ENCODE measurements at places on chromosomes 5 and 9.

DNA sequence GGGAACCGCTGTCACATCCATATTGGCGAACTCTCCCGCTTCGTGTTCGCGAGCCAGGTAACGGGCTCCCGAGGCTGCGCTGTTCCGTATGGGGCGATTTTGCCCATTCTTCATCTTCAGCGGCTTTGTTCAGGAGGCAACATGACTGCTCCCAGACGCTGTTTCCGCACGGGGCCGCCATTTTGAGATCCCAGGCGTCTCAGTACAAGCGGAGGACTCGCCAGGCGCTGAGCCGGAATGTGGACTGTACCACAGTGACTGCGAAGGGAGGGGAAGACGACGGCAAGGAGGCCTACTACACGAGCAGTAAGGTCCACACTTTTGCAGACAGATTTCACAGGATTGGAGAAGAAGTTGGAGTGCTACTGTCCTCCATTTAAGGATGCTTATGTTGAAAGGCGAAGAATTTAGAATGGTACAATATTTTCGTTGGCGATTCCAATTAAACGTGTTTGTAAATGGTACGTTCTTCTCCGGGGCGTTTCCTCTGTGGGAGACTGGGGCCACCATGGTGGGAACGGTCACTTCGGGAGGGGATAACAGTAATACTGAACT is 41.6 kb upstream of the ZNF300 start:
- no peak for DNase-seq

- no peak for DNase-seq
These were observed 474.0 kb downstream of the CCDC171 start for GRCh38 chr9:16026886-16027285.

DNA sequence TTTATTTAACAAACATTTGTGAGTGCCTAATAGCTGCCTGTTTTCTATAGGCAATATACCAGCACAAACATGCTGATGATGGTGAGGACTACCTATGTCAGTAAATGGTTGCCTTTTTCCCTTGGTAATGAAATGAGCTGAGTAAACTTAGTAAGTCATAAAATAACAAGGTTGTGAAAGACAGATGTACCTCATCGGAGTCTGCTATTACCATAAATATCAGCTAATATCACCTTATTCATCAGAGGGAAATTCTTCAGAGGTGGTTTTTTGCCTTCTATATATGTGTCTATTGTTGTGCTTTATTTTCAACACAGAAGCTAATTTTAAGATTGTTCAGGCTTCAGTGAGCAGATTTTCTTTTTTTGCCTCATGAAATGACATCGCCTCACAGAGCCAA is 1040.5 kb downstream of the DTWD2 start:
- DNase-seq, result no peak

DNA sequence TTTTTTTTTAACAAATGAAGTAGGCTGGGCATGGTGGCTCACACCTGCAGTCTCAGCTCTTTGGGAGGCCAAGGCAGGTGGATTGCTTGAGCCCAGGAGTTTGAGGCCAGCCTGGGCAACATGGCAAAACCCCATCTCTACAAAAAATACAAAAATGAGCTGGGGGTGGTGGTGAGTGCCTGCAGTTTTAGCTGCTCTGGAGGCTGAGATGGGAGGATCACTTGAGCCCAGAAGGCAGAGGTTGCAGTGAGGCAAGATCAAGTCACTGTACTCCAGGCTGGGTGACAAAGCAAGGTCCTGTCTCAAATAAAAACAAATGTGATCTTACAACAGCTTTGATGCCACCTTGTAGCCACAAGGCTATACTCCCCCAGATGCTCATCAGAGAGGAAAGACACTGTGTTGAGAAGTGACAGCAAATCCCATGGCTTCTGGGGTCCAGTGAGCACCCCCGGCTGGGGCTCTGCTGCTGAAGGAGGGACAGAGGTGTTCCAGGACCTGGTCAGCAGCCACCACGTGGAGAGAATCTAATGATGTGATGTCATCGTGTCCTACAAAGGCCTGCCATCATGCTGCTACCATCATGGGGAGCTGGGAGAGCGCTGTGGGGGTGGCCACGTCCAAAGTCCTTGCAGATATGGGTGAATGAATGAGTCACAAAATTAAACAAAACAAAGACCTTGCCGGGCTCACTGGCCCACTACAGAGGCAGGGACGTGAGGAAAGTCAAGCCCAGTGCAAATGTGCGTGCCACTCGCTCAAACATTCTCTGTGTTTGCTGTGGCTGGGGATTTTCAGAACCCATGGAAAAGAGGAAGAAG is 60.7 kb downstream of the PRRT1B start:
- DNase-seq, result no peak

DNA sequence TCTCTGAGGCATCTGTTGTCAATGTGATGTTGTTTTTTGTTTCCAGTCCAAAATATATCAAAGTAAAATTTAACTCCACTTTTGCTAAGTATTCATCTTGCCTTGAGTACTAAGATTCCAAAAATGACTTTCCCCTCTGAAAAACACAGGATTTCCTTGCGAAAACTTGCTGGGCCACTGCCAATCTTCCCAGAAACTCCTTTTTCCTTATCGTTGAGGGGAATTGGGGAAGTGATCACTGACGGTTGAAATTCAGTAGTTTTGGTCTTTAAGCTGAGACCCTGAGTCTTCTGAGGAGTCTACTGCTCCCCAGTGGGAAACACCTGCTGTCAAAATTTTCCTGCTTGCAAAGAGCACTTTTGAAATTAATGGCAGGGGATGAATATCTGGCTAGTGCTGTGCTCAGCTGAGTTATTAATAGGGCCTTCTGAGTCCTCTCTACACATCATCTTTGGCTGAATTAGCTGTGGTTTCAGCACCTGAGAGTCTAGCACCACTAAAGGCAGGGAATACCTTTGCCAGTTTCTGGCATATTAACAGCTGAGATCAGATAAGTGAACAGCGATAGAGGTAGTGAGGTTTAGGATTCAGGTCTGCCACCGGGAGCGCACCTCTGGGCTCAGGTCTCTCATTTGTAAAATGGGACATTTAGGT is 18.0 kb downstream of the TLR4 start:
- no peak for DNase-seq

DNA sequence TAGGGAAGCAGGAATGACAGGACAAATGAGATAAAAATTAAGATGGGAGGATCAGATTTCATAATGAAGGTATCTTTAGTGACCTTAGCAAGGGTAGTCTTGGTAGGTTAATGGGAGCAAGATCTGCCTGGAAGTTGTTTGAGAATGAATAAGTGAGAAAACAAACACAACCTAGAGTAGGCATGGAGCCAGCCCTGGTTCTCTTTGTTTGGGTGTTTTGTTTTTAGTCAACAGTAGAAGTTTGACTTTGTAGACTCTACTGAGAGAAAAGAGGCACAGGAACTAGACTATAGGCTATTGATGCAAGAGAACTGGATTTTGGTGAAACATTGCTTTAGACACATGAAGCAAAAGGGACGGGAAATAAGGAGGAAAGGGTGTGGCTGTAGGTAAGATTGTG is 40.3 kb downstream of the KCNN2 start:
- no peak for DNase-seq

- no peak for DNase-seq
These were observed 137.4 kb downstream of the DAB2IP start for GRCh38 chr9:121788686-121789366.

GRCh38 chr9:71128796-71129195 is 7.4 kb upstream of the TRPM3 start:
- DNase-seq, result no peak

DNA sequence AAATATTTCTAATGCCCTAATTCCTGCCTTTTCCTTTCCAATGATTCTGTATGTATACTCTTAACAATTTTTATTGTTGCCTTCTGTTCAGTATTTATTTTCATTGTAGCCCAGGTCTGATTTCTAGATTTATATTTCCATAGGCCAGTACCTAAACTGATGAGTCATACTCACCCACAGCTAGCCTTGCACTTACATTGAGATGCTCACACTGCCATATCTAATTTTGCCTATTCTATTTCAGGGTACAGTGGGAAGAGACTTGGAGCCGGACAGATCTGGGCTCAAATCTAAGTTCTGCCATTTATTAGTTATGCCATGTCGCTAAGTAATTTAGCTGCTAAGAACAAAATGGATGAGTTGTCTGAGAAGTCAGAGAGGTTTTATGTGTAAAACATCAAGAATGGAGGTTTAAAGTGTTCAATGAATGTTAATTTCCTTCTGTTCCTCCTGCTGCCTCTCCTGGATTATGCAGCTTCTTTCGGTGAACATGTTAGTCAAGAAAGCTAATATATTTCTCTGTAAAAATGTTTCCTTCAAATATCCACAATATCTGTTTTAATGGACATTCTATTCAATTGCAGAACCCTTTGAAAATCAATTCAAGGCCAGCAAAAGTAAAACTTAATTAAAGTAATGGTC is 62.3 kb upstream of the CDK5RAP2 start:
- DNase-seq, result no peak

DNA sequence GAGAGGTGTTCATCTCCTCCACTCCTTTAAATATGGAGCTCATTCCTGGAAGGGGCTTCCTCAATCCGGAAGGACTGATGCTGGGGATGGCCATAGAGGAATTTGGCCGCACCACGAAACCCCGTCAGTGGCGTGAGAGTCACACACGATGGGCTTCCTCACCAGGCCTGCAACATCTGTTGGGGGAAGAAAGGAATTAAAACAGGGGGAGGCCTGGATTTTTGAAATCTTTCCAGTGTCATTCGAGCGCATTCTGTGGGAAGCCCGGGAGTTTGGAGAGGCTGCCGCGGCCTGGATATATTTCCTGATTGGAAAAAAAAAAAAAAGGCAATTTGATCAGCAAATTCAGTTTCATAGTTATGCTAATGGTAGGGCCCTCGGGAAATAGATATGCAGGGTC is 76.3 kb upstream of the ORM1 start:
- DNase-seq, result no peak

- no peak for DNase-seq
These were observed 30.6 kb downstream of the BAAT start for GRCh38 chr9:101354143-101354764.

GRCh38 chr9:94005272-94005901 is 50.2 kb upstream of the BARX1 start:
- no peak for DNase-seq

DNA sequence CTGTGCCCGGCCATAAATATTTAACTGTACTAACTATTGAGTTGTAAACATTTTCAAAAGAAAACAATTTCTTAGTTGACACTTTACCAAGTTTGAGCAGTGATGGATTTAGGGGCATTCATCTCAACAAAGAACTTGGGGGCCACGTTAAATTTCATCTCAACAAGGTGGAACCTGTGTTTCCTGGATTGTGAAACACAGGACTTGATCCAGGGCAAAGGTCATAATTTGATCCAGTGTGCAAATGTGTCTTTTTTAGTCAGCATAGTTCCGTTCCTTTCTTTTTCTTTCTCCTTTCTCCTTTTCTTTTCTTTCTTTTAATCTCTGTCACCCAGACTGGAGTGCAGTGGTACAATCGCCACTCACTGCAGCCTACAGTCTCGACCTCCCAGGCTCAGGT is 3.1 kb downstream of the GFRA3 start:
- DNase-seq, result no peak

DNA sequence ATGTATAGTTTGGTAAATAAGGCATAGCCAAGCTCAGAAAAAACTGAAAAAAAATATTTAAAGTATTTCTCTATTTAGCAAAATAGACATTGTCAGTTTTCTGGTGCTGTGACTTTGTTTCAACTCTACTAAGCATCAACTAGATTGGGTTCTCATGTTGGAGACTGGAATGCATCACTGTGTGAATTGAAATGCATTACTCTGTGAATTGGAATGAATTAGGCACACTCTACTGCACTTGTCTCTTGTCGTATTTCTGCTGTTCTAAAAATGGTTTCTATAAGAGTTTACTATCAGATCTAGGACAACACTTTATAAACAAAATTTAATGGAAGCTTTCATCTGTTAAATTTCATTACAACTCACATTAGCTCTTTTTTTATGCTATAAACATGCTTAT is 1772.2 kb downstream of the MAT2B start:
- no peak for DNase-seq

GRCh38 chr5:93122446-93122845 is 458.6 kb downstream of the NR2F1-AS1 start:
- DNase-seq, result no peak

DNA sequence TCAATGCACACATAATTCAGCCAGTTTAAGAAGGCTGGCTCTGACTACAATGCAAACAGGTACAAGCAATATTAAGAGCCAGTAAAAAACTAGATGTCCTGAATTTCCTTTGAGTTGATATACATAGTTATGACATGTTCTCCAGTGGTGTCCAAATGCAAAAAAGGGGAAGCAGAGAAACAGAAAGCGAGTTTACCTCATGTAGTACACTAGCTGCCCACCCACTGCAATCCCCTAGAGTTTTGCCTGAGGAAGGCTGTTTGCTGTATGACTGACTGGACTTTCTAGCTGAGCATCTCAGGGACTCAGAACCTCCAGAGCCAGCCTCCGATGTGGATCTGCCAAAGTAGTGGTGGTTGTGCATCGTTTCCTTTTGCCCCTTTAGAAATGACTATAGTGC is 44.8 kb upstream of the SLC1A3 start:
- no peak for DNase-seq

DNA sequence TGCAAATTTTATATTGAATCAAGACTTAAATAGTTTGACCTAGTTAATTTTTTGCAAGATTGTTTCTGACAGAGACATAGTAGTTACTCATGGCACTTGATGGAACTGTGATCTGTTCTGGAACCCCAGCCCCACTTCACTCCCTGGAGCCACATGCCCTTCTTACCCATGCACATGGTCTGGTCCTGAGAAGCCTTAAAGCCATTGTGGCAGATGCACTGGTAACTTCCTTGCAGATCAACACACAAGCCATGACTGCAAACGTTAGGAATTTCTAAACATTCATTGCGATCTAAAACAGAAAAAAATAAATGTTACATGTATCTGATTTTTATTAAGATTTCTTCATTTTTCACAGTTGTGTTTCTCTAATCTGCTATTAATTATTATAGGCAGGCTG is 221.2 kb downstream of the SLC12A2 start:
- no peak for DNase-seq

GRCh38 chr9:135093111-135093510 is 5.6 kb downstream of the OLFM1 start:
- DNase-seq, result no peak

DNA sequence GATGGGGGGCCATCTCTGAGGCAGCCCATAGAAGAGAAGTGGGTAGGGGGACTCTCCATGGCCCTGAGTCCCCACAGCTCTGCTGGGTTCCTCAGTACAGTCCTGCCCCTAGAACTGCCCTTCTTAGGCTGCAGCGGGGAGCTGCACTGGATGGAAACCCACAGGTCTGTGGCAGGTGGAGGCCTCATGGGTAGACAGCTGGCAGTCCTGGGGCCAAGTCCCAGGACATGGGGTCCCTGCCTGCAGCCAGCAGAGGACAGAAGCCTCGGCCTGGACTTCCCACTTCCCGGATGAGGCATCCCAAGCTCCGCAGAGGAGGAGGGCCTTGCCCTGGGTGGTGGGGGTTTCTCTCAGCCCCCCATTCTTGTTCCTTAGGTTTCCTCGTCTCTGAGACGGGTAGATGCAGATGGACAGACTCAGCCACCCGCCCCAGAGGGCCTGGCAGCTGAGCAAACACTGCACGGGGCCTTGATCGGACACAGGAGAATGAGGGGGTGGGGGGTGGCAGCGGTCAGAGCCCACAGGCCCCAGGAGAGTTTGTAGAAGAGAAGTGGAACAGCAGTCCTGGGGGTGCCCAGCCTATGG is 153.8 kb downstream of the C9orf50 start:
- DNase-seq, result no peak

- DNase-seq, result no peak
These were observed 80.5 kb upstream of the PUM3 start for GRCh38 chr9:2924380-2924768.
